ENCODE measurements at places on chromosomes 6 and 20.

DNA sequence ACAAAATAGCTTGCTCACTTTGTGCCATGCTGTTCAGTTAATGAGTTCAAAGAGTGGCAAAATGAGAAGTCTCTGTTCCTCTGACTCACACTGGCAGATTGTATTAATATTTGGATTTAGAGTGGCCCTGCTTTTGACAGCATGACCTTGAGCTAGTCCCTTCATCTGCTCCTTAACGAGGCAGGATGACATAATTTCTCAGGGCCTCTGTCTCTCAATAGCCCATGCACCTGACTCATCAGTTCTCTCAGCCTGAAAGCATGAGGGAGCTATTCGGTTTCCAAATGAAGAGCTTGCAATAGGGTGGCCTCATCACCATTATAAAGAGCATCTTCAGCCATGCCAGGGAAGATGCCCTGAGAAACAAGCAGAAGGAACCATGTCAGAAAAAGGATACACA lies 38.2 kb downstream of the CAP2 start:
- no peak for DNase-seq

DNA sequence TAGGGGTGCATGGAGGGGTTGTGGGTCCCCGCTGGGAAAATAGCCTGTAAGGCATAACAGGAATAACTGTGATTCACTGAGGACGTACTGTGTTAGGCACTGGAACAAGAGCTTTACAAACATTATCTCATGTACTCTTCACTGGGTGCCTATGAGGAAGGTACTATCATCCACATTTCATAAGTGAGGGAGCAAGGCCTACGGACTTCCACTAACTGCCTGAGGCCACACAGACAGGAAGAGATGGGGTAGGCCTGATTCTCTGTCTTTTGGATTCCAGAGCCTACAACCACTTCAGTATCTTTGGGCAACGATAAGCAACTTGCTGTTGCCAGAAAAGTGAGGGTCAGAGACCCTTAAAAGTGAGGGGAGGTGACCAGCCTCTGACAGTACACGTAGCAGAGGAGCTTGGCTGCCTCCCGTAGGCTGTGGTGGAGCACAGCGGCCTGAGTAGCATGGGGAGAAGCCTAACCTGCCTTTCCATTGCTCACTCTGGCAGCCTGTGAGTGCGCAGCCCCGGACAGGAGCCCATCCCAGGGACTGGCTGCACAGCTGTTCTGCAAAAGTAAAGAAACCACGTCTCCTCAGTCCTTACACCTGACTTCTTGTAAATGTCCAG lies 30.4 kb downstream of the PSMB1 start:
- no peak for DNase-seq

DNA sequence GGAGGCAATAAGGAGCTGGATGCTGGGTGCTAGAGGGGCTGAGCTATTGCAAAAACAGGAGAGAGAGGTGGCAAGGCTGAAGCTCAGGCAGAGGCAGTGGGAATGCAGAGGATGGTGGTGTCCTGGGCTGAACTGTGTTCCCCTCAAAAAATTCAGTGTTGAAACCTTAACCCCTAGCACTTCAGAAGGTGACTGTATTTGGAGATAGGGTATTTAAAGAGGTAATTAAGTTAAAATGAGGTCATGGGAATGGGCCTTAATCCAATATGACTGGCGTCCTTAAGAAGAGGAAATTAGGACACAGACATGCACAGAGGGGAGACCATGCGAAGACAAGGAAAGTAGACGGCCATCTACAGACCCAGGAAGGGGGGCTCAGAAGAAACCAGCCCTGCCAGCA lies 11.5 kb upstream of the MMP9 start:
- DNase-seq, result no peak

DNA sequence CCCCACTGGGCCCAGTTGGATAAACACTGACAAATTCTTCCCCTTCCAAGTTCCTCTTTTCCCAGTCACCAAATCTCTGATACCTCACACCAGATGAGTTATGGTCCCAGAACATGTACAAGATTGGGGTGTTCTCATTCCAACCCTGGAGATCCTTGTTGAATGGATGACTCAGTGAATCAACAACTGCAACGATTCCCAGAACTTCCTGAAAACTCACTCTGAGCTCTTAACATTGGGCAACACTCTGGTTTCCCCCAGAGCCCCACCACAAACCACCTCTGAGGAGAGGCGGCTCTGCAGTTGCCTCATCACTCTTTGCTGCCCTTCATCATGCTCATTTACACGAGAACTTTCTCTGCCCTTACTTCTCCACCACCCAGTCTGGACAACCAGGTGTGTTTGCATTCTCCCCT lies 115.2 kb downstream of the MRPL14 start:
- no peak for DNase-seq

GRCh38 chr6:97294451-97294850 lies 11.4 kb upstream of the MMS22L start:
- no peak for DNase-seq

DNA sequence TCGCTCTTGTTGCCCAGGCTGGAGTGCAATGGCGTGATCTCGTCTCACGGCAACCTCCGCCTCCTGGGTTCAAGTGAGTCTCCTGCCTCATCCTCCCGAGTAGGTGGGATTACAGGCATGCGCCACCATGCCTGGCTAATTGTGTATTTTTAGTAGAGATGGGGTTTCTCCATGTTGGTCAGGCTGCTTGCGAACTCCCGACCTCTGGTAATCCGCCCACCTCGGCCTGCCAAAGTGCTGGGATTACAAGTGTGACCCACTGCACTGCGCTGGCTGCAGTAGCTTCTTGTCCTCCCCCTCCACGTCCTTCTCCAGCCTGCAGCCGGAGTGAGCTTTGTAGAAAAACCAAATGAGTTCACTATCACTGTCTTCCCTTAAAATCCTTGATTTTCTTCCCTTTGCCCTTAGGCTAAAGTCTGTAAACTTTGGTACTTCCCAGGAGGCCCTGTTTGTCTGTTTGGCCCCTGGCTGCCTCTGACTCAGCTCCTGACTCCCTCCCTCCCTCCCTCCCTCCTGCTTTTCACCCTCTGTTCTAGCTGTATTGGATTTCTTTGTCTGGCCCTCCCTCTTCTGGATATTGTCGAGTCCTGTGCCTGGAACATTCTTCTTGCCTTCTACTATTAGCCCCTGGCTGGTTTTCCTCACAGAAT lies 12.9 kb downstream of the PARD6B start:
- DNase-seq, result no peak

- peak; percentile 13 for DNase-seq
These were observed 37.5 kb downstream of the NOX3 start for GRCh38 chr6:155418017-155418761.

DNA sequence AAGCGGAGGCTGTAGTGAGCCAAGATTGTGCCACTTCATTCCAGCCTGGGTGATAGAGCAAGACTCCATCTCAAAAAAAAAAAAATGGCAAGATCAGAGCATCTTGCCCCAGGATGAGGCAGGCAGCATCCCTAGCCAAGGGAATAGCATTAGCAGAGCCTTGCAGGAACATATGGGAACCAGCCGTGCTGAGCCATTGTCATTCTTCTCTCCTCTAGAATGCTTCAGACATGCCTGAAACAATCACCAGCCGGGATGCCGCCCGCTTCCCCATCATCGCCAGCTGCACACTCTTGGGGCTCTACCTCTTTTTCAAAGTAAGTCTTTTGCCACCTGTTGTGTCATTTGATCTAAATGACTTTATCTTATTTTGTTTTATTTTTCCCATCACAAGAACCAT lies 13.0 kb downstream of the HM13 start:
- DNase-seq, result no peak

Measured in hematopoietic multipotent progenitor cell treated with erythropoietin and hydrocortisone succinate and interleukin-3 and kit ligand, for 8 days (in vitro differentiated cells).